ENCODE measurements at places on chromosomes 13 and 19. TPM values are rescaled to one million over a fixed set of nuclear protein-coding genes. Genes with fewer than 3 reads are reported as not detected.

ITGBL1 gene
- total RNA-seq: 2.0 TPM

DNA sequence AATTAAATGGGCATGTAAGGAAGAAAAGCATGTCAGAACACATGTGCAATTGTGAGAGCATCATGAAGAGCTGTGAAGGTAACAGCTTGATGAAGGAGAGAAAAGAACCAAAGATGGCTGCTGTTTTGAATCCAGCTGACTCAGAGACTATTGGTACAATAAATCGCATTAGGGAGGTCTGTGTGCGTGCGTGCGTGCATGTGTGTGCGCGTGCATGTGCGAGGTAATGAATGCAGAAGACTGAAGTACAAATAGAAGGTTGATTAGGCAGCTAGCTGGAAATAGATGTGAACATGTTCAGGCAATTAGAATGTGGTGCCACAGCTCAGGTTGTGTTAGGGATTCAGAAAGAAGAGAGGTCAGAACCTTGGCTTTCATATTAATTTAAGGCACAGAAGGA is 440.5 kb downstream of the OXGR1 start:
- DNase-seq: no peak
- H3K4me1 ChIP-seq: no peaks in the 10 kb centered on the region
- H3K27ac ChIP-seq: no peak overlapping the region
- no peaks in the 10 kb centered on the region for H3K36me3 ChIP-seq
- no peaks in the 10 kb centered on the region for H3K27me3 ChIP-seq

GJB6 gene
- total RNA-seq: 383 TPM

LRRC63 gene
- not detected for total RNA-seq

MARCHF2 gene
- 78.9 TPM for total RNA-seq
